ENCODE measurements at places on chromosomes 4 and X. TPM values are rescaled to one million over a fixed set of nuclear protein-coding genes. Genes with fewer than 3 reads are reported as not detected.

FAM184B gene
- total RNA-seq: not detected

DNA sequence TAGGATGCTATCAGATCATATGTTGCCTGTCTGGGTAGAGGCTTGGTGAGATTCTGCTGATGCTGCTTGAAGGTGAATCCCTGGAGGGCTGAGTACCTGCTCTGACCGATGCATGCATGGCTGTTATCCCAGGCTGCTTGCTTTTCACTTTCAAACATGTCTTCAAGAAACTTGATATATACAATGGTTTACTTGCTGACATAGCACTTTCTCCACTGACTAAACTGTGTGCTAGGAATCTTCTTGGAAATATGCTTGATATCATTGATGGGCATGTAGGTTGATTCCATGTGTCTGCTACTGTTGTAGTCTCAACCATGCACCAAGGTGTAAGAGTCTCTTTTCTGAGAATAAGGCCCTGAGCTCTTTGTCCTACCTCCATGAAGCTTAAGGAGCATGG lies 79.6 kb upstream of the WDR1 start:
- no peak for DNase-seq

GRCh38 chrX:93673869-93674271 lies at the start of gene FAM133A:
Gene FAM133A (plus strand): TSS chrX:93674206. CDS start chrX:93709420, 35,214 bp downstream.
- no peak for DNase-seq

PITX2 gene
- total RNA-seq: not detected

GRCh38 chr4:136124251-136124745 lies 1408.0 kb downstream of the PCDH18 start:
- no peak for DNase-seq

GRCh38 chr4:126023896-126024295 lies 709.1 kb downstream of the FAT4 start:
- no peak for DNase-seq

PNMA5 gene
- total RNA-seq: not detected

DNA sequence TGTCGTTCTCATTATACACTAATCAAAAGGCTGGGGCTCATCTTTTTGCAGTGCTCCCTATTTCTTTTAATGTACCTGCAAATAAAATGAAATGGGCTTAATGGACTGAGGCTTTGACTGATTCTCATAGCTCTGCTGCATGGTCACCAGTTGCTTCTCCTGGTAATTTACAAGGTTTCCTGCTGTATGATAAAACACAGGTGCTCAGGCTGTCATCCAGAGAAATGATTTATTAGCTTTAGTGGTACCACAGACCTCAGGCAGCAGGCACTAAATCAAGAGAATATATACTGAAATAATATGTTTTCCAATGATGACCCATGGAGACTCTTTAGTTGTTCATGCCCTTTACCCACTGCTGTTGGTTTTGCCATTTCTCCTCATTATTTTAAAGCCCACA lies 137.7 kb downstream of the C4orf33 start:
- no peak for DNase-seq

SH2D1A gene
- 5.9 TPM for total RNA-seq

SLC9B1 gene
- 0.81 TPM for total RNA-seq

SPANXN4 gene
- not detected for total RNA-seq

TLR3 gene
- total RNA-seq: 3.2 TPM

NLGN3 gene
- total RNA-seq: 1.3 TPM

- no peak for DNase-seq
These were observed 6.8 kb upstream of the CTBP1 start for GRCh38 chr4:1255699-1256098.

TENM3 gene
- not detected for total RNA-seq

DNA sequence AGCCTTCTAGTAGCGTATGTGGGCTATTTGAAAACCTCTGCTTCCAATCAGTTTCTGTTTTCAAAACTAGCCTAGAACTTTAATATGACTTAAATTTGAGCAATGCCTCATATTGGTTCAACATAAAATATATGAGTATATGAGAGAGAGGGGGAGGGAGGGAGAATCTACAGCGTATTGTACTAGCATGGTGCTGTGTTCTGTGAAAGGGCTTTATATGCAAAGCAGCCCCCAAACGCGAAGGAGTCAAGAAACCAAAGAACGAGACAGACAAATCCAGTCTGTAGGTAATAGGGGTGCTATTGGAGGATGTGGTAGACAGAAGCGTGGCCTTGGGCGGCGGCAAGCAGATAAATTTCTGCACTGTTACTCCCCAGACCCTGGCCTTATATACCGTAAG lies 784 bp upstream of the ANXA5 start:
- DNase-seq: no peak

OTOP1 gene
- total RNA-seq: under 0.01 TPM

- no peak for DNase-seq
These were observed 180.7 kb upstream of the SFRP2 start for GRCh38 chr4:153969542-153969941.

GRCh38 chr4:102781570-102781969 lies 20.8 kb upstream of the MANBA start:
- no peak for DNase-seq

DNA sequence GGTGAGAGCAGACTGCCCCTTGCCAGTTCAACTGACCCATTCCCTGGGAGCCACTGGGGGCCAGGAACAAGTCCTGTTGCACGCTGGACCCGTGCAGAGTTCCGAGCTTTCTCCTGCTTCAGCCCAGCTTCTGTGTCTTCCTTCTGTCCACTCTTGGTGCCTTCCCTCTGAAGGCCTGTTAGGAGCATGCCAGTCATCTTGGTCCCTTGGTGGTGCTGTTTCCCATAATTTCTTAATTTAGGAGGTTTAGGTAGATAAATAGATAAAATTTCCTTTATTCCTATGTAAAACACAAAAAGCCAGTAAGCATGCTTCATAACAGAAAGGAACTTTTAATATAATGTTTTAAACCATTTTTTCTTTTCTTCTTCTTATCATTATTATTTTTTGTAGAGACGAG lies 672.7 kb downstream of the CCSER1 start:
- DNase-seq: no peak

GABRG1 gene
- not detected for total RNA-seq

ARSJ gene
- total RNA-seq: under 0.01 TPM

DNA sequence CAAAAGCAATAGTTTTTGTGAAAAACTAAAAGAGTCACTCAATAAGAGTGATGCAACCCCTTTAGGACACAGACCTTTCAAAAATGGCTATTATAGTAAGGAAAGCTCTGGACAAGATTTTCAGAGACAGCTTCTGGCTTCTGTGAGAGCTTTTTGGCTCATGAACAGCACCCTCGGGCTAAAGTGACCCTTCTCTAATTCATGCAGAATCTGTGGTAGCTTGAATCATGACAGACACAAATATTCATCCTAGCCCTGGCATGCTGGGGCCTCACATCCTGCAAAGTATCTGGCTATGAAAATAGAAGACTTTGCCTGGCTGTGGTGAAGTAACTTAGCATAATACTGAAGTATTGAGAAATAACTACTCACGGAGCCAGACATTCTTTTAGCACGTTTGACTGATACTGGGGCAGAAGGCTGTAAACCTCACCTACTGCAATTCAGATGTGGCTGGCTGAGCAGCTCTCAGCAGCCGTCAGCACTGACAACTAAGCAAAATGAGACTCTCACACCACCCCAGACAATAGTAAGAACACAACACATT lies 327.3 kb downstream of the MAPK10 start:
- no peak for DNase-seq

- DNase-seq: no peak
These were observed 523 bp upstream of the BTK start for GRCh38 chrX:101386542-101386885.

DNA sequence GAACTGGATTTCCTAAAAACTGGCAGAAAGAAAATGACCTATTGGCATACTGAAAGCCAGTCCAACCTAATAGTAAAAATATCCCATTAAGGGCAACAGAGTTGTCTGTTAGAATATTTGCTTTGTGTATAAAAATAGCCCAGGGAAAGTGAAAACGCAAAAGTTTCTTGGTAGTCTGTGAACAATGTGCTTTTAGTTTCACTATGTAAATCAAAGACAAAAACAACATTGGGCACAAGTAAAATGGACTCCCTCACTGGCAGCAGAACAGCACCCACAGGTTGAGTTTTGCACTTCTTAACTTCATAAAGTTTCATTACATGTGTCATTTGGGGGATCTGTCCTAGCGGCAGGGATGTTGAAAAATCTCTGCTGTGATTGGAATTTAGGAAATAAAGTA lies 4.3 kb upstream of the FGG start:
- DNase-seq: no peak

SLC7A11 gene
- total RNA-seq: 0.27 TPM

TMEM128 gene
- 13.7 TPM for total RNA-seq

TCEAL6 gene
- total RNA-seq: not detected

DNA sequence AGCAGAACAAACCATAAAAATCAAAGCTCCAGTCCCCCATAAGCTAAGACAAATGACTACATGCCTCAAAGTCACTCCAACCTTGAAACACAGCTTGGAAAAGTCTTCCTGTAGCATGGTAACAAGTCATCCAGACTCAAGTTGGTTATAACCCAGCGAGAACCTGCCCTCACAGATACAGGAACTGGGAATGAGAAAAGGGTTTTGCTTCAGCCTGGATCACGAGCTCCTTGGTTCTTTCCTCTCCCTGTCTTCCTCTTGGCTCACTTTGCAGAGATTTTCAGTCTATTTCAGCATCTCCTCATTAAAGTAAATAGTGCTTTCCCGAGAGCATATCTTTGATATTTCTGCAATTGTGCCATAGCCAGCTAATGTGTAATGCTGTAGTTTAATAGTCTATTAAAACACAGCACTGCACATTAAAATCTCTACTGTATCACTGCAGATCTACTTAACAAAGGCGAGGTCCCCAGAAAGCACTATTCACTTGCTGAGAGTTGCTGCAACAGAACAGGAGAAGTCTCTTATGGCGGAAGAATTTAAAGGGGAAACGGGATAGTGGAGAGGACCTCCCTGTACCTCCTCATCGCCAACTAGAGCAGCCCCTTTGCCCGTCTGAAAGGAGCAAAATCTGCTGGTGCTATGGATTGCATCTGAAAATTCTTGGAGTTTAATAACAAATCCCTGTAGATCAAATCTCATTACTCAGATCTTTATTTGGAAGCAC lies 249.3 kb upstream of the GATB start:
- DNase-seq: no peak

- no peak for DNase-seq
These were observed 204.8 kb upstream of the LDB2 start for GRCh38 chr4:17103231-17103630.

MAOB gene
- total RNA-seq: under 0.01 TPM

SLC49A3 gene
- total RNA-seq: 5.9 TPM

DNA sequence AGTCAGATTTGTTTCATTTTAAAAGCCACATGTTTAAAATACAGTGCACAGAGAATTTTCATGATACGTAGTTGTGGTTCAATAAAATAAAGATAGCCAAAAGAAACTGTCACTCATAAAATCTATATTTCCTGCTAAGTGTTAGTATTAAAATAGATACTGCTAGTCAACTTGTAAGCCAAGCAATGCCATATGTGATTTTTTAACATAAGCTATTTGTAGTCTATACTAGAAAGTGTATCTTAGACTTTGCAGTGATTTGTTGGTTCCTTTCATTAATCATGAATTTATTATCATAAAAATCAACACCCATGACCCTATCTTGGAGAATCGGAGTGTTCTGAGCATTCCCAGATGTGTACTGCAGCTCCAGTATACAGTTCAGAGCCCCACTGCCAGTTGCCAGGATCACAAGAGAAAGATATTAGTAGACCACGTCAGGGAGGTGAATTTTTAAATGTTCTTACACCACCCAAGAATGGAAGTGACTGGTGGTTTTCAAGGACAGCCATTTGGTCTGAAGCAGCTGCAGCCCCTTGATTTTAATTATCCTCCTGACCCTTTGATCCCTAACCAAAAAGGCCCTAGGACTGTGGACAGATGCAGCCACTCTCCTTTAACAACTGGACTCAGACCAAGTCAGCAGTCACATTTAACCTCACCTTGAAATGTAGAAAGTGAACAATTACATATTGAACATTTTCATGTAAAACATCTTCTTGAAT lies 163.1 kb downstream of the PALLD start:
- DNase-seq: no peak

DNA sequence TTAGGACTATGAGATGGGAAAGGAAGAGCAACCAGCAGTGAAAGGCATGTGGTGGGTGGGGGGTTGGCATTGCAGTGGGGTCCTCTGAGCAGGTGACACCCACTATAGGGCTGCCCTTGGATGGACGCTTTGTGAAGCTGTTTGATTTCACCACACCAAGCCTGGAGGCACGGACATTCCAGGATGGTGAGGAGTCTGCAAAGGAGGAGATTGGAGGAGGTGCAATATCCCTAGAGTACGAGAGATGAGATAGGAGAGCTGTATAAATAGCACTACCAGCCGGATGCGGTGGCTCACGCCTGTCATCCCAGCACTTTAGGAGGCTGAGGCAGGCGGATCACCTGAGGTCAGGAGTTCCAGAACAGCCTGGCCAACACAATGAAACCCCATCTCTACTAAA lies 42.3 kb downstream of the SHOX start:
- DNase-seq: no peak

HPGD gene
- 18.3 TPM for total RNA-seq

DNA sequence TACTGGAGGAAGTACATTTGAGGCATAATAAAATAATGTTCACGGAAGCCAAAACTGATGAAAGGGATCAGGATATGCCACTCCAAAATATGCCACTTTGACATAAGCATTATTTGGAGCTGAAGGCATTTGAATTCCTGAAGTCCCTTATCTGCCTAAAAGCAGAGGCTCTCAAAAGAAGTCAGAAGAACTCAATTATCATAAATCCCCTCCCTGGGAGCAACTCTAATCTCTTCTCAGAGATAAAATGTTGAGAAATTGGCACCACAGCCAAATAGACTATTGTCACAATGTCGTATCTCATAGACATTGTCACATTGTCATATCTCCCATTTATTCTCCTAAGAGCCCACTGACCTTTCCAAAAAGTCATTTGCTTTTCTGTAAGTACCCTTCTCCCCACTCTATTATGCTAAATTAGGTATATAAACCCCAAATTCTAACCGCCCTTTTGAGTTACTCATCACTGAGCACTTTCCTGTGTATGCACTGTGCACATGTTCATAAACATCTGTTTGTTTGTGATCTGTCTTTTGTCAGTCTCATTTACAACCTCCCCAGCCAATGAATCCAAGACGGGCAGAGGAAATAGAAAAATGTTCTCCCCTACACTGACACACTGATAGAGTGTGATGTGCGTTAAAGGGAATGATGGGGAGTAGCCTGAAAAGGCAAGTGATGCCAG lies 78.5 kb upstream of the NAF1 start:
- DNase-seq: no peak

DNA sequence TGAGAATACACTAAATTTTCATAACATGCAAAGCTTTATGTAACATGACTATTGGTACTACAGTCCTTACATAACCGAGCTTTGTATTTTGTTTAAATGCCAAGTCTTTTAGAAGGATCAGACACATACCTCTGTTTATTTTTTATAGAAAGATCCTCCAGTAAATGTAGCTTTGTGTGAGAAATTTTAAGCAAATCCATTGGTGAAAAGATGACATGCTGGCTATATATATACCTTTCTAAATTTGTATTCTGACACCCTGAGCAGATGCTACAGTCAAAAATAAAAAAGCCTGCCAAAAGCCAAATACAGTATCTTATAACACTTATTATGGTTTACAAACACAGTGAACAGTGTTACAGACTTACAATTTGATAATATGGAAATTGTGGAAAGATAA lies at the start of gene YIPF7:
YIPF7 (minus strand) TSS at position 201 of the 400 bp plus-strand sequence. CDS start 1,525 bp downstream, outside the sequence.
- DNase-seq: no peak

CDKL2 gene
- total RNA-seq: 0.27 TPM

GRCh38 chr4:164783976-164784375 lies 30.0 kb downstream of the SMIM31 start:
- no peak for DNase-seq
